RWPE1 (cell line): ENCODE measurements at places on chromosomes 16 and 17.
A peak's percentile ranks its signal among the peaks of the same experiment; 100 is the strongest.

- peak; percentile 36 for DNase-seq
Observed at GRCh38 chr16:69859105-69859989, 91.8 kb upstream of the CLEC18A start.

DNA sequence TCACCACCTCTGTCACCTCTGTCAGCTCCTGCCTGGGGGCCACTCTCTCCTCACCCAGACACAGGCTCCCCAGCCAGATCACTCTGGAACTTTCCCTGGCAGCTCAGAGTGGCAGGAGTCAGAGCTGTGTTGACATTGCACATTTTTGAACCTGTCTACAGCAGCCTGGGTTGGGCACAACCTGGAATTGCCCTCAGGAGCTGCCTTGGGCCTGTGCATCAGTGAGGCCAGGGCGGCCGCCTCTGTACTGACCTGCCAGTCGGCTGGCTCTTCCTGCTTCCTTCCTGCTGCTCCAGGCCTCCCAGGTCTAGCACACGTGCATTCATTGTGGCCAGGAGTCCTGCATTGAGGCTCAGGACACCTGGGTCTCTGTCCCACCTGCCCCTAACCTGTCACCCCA, 14.2 kb upstream of the TMEM11 start:
- DNase-seq = no peak

GRCh38 chr17:58666858-58667267, 25.0 kb downstream of the TEX14 start:
- peak; percentile 50 for DNase-seq

- DNase-seq = no peak
Observed at GRCh38 chr16:6891496-6891895, 441.1 kb upstream of the RBFOX1 start.

- no peak for DNase-seq
Observed at GRCh38 chr16:46927273-46927672, 43.1 kb downstream of the GPT2 start.

DNA sequence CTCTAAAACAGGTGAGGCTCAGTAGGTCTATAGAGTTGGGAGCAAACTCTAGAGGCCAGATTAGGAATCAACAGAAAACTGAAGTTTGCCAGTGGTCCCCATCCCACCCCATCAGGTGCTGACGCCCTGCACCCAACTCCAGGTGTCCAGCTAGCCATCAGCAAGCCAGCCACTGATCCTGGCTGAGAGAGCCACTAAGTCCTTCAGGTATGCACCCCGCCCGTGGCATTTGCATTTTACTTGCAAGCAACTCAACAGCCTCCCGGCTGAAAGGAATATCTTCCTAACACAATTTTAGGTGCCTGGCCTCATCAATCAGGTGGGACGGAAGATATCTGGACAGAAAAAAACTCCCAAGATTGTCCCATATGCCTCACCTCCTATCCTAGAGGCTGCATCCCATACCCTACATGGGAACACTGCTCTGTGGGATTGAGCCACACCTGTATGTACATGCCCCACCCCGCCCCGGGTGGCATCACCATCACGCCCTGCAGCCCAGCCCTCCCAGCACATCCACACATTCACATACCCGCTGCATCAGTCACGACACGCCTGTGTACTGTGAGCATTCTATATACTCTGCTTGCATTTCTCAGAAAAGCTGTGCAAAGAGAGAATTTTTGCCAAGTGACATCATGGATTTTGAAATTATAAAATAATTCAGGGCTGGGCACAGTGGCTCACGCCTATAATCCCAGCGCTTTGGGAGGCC, 8.3 kb downstream of the OTOP3 start:
- peak; percentile 96 for DNase-seq

DNA sequence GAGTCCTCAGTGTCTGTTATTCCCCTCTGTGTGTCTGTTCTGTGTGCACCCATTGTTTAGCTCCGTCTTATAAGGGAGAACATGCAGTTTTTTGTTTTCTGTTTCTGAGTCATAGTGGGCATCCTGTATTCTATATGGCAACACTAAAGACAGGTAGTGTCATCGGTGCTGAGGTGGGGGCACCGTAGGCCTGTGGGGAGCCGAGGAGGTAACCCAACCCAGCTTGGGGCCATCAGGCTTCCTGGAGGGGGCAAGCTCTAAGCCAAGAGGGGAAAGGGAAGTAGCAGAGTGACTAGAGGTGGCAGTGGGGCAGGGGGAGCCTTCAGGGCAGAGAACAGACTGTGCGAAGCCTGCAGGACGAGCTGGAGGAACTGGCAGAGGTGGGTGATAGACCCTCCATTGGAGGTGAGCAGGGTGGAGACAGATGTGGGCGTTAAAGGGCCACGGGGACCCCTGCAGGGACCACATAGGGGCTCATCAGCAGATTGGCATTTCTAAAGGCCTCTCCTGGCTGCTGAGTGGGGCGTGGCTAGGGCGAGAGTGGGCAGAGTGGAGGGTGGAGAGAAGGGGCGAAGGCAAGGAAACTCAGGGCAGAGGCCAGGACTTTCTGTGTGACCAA, 36.5 kb downstream of the CPNE2 start:
- no peak for DNase-seq

GRCh38 chr17:43958748-43959352, 5.1 kb upstream of the PYY start:
- no peak for DNase-seq

DNA sequence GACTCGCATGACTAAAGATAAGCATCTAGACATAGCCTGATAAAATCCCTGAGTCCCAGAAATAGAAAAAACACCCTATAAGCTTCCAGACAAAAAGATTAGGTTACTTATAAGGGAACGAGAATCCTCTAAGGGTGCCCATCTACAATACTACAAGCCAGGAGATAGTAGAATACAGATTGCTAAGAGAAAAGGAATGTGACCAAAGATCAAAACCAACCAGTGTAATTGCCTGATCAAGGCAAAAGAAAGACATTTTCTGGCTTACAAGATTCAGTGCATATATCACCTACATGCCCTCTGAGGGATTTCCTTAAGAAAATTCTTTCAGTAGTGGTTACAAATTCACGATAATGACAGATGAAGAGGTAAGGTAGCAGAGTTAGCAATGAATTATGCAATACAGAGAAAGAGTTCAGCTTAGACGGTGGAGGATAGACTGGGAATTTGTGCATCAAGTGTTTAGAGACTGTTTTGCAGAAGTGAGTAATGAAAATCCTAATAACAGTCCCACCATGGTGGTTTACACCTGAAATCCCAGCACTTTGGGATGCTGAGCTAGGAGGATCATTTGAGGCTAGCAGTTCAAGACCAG, 35.0 kb downstream of the BCL7C start:
- no peak for DNase-seq

DNA sequence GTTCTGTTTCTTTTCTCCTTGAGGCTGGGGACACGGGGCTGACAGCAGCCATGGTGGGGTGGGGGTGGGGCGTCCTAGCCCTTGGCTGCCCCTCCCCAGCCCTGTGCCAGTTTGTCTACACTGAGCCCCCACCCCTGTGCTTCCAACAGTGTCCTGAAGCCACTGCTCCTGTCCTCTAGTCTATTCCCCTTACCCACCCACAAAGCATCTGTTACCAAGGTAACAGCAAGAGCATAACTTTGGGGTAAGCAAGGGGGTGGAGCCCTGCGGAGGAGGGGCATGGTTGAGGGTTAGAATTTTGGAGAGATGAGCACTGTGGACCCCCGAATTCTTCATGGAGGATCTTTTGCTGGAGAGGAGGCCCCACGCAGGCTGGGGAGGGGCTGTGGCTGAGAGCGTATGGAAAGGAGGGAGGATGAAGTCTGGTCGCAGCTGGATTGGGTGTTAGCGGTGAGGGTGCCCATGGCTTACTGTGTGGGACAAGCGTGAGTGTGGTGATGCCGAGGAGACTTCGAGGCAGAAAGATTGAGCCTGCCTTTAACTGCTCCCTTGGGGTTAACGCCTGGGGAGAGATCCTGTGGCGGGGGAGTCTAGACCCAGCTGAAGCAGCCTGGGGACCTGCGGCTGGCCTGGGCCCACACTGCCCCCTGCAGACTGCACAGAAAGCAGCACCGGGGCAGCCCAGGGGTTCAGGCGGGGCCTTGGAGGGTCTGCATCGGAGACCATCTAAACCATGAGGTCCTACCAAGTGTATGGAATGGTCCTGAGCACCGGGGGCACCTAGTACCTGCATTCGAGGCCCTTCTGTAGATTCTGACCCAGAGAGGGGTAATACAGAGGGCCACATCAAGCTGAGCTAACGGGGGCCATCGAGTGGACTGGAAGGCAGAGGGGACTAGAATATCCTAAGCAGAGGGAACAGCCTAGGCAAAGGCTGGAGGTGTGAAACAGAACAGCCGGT, 6.1 kb upstream of the STAC2 start:
- DNase-seq = no peak
